ENCODE measurements at places on chromosomes 1 and 21.

DNA sequence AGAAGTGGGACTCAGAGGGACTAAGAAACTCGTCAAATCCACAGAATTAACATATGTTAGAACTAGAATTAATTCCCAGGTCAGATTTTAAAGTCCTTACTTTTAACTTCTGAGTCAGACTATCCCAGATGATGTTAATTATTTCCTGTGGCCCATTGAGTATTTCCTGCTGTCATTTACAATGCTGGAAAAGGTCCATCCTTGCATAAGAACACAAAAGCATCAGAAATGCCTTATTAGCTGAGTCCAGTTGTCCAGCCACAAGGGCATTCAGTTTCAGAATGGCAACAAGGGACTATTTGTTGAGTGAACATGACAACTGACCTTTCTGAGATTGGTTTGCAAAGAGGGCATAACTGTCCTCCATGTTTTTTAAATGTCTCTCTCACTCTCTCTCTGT, 16.5 kb upstream of the HIVEP3 start:
- DNase-seq: no peak

DNA sequence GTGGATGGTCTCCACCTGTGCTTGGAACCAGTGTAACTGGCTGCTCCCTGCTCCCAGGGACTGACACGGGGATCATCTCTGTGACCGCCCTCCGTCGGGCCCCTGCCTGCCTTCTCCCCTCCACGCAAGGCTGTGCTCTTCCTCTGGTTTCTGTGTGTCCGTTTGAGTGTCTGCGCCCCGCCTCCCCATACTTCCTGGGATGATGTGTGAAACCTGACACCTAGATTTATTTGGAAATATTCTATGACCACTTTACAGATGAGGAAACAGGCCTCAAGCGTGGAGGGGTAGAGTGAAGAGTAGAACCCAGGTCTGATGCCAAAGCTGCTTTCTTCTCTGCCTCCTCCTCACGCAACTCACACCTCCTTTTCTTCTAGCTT, 24.3 kb downstream of the LDLRAP1 start:
- no peak for DNase-seq

DNA sequence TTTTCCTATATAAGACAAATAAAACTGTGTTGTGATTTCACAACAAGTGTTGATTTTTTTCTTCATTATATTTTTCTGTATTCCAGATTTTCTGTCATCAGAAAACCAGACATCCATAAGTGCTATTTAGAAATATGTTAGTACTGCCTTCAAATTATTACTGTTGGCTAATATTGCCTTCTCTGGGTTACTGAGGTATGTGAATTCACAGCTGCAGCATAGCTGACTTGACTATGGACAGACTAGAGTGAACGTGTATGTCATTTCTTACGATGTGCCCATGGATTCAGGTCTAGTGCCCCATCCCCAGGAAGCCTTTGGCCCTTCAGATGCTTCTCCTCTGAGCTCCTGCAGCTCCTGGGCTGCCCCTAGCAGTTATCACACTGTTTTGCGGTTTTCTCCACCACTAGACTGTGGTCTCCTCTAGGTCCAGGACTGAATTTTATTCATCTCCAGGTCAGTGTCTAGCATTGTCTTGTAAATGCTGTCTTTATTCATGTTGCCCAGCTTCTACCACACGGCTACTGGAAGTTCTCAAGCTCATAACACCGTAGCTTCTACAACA, 118.5 kb downstream of the FGGY start:
- DNase-seq: no peak

DNA sequence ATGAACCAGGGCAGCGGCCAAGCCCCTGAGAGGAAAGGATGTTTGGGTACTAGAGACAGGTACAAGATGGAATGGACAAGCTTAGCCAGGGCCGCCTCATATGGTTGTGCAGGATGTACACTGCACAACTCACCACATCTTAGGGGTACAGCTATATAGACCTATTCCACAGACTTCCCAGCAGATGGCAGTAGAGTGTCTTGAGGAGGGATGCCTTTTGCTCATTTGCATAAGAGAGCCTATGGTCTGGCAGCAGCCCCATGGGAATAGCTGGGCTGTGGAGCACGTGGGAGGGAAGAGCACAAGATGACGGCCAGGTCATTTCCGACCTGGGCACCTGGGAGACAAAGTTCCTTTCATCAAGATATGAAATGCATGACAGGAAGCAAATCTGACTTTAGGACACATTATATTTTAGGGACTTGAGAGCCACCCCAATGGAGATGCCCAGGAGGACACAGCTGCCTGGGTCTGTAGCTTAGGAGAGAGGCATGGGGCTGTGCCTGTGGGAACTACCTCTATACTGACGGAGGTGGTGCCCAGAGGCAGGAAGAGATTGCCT, 215.5 kb downstream of the KCNJ6 start:
- no peak for DNase-seq

DNA sequence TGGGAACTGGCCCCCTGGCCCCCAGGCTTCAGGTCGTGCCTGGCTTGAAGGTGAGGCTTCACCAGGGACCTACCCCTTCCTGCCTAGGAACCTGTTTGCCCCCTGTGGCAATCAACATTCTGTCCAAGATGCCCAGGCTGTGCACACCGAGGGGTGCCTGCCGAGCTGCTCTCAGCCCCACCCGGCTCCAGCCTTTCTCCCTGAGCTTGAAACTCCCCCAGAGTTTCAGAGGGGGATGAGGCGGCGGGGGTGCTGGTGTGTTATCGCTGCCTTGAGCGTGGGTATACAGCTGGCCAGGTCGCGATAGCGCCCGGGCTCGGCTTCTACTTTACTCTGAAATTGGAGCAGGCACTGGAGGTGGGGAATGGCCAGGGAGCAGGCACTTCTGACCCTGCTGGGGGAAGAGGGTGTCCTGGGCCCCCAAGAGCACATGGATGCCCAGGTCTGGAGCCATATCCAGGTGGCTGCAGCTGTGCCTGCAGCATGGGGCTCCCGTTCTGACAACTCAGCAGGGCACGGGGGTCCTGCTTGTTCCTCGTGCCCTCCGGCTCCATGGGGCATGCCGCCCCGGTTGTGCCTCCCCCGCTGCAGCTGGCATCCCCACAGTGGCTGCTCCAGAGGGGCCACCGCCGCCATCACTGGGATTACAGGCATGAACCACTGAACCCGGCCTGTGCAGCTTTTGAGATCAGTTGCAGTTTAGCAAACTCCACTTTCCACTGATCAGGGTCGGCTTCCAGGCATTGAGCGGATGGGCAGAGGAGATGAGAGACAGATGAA, 29.8 kb downstream of the RYR2 start:
- no peak for DNase-seq

GRCh38 chr21:16124378-16125138, 394.8 kb downstream of the USP25 start:
- DNase-seq: no peak

GRCh38 chr1:98104289-98104688, 183.5 kb upstream of the DPYD start:
- DNase-seq: no peak

- DNase-seq: no peak
These were observed 6.8 kb downstream of the CENPS start for GRCh38 chr1:10437052-10437451.

GRCh38 chr1:23837908-23838307, 12.7 kb upstream of the HMGCL start:
- peak; percentile 10 for DNase-seq

Measured in transverse colon (tissue), 4 donors.